ENCODE measurements at places on chromosomes 6 and 20.

DNA sequence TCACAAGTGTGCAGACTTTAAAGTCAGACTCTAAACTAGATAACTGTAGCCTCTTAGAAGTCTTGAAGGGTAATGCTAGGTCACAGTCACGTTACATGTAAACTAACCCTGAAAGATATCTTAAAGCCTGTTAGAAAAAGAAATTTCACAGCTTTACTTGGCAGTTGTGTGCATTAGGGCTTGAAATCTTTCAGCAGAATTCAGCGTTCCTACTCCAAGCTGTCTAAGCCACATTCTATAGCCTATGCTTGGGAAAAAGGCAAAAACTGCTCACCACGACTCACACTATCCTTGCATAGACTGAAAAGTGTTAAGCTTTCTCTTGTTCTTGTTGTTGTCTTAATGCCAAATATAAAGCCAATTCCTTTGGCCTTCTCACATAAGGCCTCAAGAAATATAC lies 338.0 kb upstream of the SASH1 start:
- no peak for DNase-seq

GRCh38 chr6:106612671-106613416 lies 16.5 kb downstream of the RTN4IP1 start:
- no peak for DNase-seq

DNA sequence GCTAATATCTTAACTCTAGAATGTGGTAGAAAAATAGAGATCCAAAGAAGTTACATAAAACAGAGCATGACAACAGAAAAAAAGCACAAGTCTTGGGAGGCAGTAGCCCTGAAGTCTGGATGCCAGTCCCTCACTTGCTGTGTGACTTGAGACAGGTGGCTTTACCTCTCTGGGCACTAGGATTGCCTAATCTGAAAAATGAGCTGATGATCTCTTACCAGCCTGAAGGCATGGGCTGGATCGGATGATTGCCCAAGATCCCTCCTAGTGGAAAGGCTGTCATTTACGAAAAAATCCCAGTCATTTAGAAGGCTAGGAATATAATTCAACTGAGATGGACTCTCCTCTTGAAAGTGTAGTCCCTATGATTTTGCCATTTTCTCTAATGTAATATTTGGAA lies 10.9 kb upstream of the GCM1 start:
- no peak for DNase-seq

DNA sequence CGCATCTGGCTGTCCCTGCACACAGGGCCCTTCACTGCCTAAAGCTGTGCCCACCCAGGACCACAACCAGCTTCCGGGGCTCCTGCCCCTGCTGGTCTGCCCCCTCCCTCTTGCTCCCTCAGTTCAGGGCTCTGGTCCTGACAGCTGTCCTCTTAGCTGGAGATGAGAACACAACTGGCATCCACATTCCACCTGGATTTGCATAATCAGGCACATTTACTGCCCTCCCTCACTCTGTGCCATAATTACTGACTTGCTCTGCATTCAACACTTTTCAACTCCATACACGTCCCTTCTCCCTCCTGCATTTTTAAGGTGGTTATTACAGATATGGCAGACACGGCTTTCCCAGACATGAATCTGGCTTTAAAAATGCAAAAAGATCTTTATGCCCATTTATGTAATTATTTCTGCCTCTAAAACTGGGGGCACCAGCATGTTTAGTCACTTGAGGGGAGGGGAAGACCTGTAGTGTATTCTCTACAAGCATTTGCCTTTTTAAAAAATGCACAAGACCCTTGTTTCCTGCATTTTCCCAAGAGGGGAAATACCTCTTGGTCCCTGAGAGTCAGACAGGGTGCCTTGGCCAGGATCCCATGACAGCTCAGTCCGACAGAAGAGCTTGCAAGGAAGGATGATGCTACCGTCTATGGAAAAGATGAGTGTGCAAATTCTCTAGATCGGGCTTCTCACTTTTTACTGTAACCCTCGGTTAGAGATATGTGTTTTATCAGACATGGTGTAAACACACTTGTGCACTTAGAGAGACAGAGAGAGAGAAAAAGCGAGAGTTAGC lies 401.8 kb downstream of the PREX1 start:
- DNase-seq, result no peak

DNA sequence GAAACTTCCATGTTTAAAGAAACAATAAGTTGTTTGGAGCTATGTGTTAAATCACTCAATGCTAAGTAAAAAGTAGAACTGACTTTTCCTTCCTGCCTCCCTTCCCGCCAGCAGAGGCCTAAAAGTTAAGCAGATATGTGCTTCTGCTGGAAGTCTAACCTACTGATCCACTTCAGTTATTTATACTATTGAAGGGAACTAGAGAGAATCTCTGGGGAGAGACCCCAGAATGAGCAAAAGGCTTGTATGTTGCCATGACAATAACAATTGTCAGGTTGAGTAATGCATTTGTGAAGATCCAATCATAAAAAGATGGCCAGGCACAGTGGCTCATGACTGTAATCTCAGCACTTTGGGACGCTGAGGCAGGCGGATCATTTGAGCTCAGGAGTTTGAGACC lies 24.7 kb downstream of the MGME1 start:
- DNase-seq, result no peak

- DNase-seq, result peak; percentile 58
Observed at GRCh38 chr6:111844376-111844775, 28.9 kb downstream of the FYN start.

- peak; percentile 91 for DNase-seq
Observed at GRCh38 chr20:44080646-44081267, 106.2 kb downstream of the JPH2 start.

- no peak for DNase-seq
Observed at GRCh38 chr6:111872401-111873177, 663 bp downstream of the FYN start.

DNA sequence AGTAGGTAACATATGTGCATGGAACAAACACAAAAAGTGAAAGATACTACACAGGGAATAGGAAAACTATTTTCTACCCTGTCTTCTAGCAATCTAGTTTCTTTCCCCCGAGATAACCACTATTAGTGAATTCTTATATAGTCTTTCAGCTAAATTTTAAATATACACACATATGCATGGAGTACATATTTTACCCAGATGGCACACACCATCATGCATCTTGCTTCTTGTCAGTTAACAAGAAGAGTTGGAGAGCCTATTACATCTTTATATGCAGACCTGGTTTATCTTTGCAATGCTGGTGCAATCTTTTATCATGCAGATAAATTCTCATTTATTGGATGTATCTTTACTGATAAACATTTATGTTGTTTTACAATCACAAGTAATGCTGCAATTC lies 100.4 kb downstream of the OTOR start:
- no peak for DNase-seq

GRCh38 chr6:24273096-24273870 lies 84.6 kb downstream of the DCDC2 start:
- DNase-seq, result no peak

GRCh38 chr6:22020299-22021003 lies 276.4 kb downstream of the PRL start:
- DNase-seq, result no peak

- DNase-seq, result no peak
Observed at GRCh38 chr20:22574545-22575086, 9.8 kb downstream of the FOXA2 start.

GRCh38 chr20:29740951-29741593 lies 1516.4 kb upstream of the DEFB115 start:
- no peak for DNase-seq

DNA sequence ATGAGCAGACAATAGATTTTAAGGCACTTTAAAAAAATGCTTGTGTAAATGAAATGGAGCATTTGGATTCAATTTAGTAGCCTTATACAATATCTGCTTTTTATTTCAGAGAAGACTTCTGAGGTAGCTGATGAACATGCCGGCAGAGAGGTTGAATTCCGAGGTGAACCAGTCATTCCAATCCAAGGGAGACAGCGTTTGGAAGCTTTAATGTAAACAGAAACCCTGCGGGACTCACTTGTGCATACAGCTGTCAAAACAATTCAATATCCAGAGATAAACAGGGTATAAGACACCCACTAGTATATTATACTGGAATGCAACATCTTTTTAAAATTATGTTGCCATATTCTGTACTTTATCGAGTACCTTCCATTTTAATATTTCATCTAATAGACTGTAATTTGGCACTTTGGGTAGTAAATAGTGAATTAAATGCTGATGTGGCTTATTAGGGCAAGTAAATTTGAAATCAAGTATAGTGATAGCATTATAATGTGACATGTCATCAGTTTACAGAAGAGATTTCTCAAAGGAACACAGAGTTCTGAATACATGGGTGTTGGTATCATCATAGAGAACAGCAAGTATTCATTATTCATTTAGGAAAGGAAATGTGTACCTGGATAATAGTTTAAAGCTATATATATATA lies 347.7 kb downstream of the PRKN start:
- no peak for DNase-seq

DNA sequence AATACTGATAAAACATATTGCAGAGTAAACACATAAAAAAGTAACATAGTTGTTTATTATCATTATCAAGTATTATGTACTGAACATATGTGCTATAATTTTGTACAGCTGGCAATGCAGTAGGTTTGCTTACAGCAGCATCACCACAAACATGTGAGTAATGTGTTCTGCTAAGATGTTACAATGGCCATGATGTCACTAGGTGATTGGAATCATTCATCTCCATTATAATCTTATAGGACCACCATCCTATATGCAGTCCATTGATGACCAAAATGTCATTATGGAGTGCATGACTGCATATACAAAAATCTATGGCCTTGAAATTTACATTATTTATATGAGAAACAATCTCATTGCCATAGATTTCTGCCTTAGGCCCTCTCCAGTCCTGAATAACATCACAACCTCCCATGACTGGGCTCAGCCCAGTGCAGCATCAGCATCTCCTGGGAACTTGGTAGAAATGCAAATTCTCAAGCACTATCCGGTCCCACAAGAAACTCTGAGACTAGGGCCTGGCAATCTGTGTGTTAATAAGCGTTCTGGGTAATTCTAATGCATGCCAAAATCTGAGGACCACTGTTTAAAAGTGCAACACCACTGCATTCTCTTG lies 352.0 kb upstream of the MARCKS start:
- DNase-seq, result no peak

DNA sequence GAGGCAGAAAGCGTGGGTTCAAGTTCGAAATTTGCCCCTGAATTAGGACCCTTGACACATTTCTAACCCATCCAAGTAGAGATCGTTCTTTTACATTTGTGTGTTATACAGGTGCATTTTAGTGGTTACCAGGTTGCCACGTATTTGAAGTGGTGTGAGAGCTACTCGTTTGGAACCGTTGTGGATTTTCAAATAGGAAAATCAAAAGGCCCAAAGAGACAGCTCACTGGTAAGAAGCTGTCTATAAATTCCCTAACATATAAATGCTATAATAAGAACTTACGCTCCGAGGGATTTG lies 1.6 kb upstream of the REV3L start:
- peak; percentile 11 for DNase-seq

DNA sequence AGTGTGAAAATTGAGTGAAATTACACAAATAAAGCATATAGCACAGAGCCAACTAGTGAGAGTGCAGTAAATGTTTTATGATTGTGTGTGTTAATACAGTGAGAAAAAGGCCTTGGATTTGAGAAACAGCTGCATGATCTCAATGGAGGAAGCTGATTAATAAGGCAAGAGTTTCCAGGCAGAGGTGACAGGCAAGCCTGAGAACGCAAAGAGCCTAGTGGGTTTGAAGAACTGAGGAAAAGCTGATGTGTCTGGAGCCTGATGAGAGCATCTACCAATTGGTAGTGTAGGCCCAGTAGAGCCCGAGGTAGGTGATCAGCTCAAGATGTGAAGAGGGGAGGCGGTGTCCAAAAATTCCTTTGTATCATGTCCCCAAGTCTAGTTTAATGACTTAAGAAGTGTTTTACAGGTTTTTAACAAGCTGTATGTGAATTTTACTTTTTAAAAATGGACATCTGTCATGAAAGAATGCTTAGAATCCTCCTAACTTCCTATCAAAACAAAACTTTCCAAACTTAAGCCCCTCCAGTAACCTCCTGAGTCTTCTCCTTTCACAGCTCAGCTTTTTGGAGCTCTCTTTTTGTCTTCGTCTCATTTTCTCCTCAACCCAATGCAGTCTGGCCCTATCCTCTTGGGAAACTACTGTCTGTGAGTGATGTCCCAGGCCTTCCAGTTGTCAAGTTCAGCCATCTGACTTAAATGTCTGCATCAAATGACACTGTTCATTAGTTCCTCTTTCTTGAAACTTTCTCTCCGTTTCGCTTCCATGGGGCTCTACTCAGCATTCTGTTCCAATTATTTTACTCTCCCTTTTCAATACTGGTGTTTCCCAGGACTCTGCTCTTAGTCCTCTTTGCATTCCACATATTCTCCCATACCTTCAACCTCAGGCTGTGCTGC lies 1.2 kb downstream of the CDC40 start:
- DNase-seq, result no peak

DNA sequence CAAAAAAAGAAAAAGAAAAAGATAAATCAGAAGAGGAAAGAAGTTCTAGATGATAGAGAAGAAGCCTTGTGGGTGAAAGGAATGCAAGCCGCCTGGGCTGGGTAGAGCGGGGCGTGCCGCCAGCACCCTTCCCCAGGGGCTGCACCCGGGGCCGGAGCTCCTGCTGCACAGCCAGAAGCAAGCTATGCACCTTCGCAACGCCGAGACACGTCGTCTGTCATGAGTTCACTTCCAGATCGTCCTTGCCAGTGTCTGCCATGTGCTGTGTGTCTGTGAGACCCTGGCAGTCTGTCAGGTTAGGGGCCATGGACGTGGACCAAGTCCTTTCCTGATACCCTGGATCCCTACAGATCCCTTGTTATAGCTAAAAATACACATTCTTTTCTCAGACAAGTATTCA lies 25.5 kb upstream of the ADRM1 start:
- no peak for DNase-seq

DNA sequence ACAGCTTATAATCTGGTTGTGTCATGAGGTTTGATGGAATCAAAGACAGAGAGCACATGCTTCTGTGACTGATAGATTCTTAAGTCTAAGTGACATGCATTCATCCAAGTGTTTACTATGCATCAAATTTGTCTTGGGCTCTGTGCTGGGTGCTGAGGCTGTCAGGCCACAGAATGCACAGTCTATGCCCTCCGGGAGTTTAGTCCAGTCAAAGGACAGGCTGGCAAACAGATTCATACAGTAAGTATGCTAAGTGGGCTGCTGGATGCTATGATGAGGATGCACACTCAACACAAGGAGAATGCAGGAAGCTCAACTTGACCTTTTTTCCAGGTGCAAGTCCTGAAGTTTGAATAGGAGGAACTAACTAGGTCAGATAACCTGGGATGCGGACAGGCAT lies 146.7 kb downstream of the UST start:
- no peak for DNase-seq

GRCh38 chr20:49786196-49786595 lies 26.4 kb upstream of the SLC9A8 start:
- peak; percentile 57 for DNase-seq

- DNase-seq, result no peak
Observed at GRCh38 chr6:34565722-34566137, 9.6 kb upstream of the SPDEF start.

- DNase-seq, result no peak
Observed at GRCh38 chr20:63377256-63377941, 16.2 kb upstream of the CHRNA4 start.

GRCh38 chr6:15131651-15132061 lies 114.2 kb upstream of the JARID2 start:
- DNase-seq, result no peak

GRCh38 chr6:16884526-16884925 lies 123.3 kb upstream of the ATXN1 start:
- no peak for DNase-seq

GRCh38 chr6:147479857-147480256 lies 28.6 kb upstream of the SAMD5 start:
- no peak for DNase-seq

All from MM.1S (cell line).